SW 1271 (cell line): ENCODE measurements at places on chromosomes 5 and 9.
A peak's percentile ranks its signal among the peaks of the same experiment; 100 is the strongest.

- no peak for DNase-seq
Observed at GRCh38 chr5:63050916-63051315, 472.3 kb downstream of the LRRC70 start.

DNA sequence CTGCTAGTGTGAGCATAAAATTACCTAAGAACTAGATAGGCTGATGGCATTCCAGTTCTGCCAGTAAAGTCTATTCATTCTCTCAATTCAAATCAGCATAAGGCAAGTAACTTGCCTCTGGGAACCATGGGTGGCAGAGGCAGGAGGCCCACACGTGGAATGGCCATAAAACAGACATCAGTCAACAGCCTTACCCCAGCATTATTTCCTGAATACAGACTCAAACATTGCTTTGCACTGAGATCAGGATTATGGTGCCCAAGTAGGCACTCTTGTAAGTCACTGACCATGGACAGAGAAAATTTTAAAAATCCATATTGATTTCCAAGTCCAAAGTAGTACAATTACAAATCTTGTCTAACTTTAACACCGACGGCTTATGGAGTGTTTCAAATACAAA is 157.7 kb downstream of the NR2F1-AS1 start:
- no peak for DNase-seq

DNA sequence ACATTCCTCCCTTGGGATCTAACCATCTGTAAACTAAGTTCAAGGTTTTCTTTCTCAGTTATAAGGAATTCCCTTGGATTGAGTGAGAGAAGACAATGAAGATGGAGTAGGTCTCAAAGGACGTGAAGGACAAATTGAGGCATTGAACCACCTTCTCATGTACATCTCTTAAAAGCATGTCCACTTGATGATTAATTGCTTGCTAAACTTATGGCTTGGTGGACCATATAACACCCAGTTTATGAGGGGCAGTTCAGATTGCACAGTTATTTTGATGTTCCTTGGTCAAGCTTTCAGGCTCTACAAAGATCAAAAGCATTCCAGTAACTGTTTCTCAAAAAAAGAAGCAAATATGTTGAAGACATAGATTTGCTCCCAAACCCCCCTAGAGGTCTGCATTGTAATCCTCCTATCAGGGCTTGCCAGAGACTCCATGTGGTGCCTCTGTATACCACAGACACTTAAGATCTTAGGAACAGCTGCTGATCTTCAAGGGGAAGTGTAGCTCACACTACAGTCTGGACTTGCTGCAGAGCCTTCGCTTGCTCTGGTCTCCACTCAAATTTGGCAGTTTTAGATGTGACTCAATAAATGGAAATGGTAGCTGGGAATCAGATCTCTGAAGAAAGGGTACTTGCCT is 56.9 kb upstream of the ALDH1A1 start:
- no peak for DNase-seq

GRCh38 chr9:115369322-115369957 is 251.5 kb upstream of the TNC start:
- DNase-seq = no peak

DNA sequence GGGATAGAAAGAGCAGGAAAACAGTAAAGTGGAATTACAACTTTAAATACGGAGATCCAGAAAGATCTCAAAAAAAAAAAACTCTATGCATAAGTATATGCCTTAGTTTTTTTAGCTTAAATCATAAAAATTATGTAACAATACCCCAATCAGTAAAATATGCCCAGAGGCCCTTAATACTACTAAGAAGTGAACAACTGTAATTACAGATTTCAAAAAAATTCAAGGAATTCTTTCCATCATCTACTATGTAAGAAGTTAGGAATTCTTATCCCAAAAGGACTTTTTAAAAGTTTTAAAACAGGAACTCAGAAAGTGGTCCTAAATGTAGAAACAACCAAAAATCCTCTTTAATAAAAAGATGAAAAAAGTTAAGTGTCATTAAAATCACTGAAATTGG is 111.3 kb downstream of the SSBP2 start:
- DNase-seq = no peak

GRCh38 chr9:72597181-72597517 is 75.7 kb downstream of the TMC1 start:
- DNase-seq = no peak

- peak; percentile 5 for DNase-seq
Observed at GRCh38 chr5:74127381-74128320, 501.7 kb downstream of the ARHGEF28 start.

DNA sequence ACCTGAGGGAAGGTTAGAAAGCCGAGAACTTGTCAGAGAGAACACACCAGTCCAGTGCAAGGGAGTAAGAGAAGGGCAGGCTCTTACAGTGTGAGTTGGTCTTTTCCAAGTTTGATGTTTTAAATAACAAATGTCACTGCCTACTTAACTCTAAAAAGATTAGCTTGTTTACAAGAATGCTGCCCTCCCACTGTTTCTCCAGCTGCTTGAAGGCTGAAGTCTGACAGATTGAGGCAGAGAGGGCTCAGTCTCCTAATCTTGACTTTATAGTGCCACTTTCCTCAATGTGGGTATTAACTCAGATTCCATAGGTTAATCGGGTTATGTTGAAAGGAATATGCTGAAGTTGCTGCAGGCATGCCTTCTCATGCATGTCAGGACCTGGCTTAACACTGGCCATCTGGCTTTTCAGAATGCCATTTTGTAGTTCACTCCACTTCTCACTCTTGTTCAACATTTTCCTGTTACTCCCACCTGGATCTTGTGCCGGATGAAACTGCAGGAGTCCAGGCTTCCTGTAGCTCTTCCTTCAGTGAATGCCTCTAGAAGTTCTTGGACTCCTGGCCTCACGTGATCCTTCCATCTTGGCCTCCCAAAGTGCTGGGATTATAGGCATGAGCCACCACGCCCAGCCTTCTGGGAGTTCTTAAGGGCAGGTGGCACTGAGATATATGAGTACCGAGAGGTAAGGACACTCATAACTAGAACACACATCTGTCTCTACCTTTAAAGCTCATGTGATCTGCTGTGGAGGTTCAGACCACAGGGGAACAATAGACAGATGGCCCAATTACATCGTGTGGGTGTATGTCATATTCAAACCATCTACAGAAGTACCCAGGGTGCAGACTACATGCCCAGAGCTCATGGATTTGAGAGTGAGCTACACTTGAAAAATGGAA is 249.7 kb downstream of the ARHGAP26 start:
- DNase-seq = no peak

GRCh38 chr5:90224342-90224741 is 185.2 kb downstream of the CETN3 start:
- DNase-seq = no peak

- DNase-seq = no peak
Observed at GRCh38 chr5:130496215-130496614, 592.0 kb downstream of the CHSY3 start.

DNA sequence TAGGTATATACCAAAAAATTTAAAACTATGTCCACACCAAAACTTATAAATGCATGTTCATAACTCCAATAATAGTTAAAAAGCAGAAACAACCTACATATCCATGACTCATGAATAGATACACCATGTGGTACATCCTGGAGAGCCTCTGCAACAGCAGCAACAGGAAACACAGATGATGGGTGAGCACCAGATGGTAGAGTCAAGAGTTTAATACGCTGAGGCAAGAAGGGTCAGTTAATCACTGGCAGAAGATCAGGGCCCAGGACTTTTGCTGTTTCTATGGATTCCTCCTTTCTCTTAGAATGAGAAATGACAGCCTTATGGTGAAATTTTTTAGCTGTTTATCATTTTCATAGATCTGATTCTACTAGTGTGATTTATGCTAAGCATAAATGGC is 351.8 kb upstream of the ADAMTSL1 start:
- DNase-seq = no peak

DNA sequence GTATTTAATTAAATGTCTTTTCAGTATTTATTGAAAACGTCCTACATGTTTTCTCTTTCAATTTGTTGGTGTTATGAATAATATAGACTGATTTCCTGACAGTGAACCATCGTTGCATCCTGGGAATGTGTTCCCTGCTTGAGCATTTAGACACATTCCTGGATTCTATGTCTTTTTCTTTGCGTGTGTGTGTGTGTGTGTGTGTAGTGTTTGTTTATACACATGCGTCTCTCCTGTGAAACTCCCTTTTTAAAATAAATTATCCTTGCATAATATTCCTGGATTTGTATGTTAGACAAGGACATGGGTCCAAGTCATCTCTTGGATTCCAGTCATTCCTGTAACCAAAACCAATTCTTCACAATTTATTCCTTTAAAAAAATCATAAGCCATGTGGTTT is 153.4 kb downstream of the HSPA4 start:
- no peak for DNase-seq

- DNase-seq = no peak
Observed at GRCh38 chr9:22840641-22841040, 394.0 kb downstream of the DMRTA1 start.

DNA sequence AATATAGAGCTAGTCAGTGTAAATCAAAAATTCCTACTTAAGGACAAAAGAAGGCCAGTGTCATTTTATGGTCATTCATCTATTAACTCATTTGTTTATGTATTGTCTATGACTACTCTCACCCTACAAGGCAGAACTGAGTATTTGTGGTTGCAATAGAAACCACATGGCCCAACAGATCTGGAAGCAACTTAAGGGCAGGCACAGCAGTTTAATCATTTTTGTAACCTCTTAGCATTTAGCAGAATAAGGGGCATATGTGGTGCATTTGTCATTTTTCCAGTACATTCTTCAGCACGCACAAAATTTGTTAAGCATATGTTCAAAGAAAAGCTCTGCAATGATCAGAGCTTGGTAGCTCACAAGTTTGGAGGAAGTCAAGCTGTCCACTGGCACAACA is 1.1 kb downstream of the FKBP15 start:
- no peak for DNase-seq

DNA sequence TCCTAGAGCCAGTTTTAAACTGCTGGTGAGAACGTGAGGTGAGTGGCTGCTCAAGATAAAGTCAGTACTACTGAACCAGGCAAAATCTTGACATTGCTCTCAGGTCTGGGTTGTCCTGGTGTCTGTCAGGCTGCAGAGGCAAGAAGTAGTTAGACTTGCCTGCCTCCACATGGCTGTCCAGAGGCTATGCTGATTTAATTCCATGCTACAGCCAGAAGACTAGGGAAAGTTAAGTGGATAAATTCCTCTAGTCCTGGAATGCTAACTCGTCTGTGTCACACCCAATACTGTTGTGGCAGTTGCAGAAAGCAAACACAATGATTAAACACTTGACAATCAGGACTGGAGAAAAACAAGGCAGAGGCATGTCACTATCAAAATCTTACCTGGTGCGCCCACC is 118.9 kb downstream of the ACER2 start:
- DNase-seq = no peak

DNA sequence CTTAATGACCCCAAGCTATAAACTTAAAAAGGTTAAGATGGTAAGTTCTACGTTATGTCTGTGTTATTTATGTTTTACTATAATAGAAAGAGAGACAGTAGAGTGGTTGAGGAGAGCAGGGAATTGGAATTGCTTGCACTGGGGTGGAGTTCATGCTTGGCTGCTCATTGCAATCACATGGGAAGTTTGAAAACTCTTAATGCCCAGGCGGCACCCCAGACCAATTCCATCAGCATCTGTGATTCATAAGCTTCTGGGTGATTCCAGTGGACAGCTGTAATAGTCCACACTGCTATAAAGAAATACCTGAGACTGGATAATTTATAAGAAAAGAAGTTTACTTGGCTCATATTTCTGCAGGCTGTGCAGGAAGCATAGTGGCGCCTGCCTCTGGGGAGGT is 323.9 kb upstream of the MSX2 start:
- DNase-seq = no peak

DNA sequence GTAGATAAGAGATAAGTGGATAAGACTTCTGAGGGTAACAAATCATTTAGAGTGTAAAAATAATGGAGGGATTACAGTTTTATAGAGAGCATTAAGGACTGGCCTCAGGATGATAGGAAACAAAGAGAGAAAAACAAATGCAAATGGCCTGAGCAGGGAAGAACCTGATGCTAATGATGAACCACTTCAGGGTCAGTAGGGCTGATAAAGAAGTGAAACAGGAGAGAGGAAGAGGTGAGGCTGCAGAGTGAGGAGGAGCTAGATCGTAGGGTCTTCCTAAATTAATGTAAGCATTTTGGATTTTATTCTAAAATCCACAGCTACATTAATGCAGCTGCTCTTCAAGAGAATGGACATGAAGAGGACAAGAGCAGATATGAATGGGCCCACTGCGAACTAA is 698.0 kb upstream of the MEF2C start:
- no peak for DNase-seq

GRCh38 chr5:111163000-111163399 is 61.2 kb upstream of the CAMK4 start:
- no peak for DNase-seq

DNA sequence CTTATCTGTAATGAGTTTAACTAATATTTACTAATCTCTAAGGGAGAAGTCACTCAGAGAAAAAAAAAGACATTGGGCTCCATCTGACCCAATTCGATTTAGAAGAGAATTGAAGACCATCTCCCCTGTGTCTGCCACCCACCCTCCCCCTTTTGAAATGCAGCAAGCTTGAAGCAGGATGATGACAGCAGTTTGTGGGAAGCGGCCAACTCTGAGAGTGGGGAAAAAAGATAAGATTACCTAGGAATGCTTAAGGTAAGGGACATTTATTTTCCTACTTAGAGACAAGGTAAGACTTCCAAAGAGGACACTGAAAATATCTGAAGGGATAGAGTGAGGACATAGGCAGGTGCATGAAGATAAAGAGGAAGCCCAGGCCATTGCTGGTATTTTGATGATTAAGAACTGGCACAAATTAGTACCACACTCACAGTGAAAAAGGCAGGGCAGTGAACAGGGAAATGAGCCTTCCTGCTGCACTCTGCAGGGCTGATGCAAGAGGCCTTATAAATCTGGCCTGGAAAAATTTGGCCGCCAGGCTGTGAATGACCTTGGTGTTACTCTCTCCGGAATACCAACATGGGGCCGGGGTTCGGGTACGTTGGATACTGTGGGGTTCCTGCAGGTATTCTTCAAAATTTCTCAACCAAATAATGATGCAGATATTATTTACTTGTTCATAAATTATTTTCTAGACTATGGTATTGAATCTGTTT is 42.3 kb downstream of the HTR1A start:
- DNase-seq = no peak

DNA sequence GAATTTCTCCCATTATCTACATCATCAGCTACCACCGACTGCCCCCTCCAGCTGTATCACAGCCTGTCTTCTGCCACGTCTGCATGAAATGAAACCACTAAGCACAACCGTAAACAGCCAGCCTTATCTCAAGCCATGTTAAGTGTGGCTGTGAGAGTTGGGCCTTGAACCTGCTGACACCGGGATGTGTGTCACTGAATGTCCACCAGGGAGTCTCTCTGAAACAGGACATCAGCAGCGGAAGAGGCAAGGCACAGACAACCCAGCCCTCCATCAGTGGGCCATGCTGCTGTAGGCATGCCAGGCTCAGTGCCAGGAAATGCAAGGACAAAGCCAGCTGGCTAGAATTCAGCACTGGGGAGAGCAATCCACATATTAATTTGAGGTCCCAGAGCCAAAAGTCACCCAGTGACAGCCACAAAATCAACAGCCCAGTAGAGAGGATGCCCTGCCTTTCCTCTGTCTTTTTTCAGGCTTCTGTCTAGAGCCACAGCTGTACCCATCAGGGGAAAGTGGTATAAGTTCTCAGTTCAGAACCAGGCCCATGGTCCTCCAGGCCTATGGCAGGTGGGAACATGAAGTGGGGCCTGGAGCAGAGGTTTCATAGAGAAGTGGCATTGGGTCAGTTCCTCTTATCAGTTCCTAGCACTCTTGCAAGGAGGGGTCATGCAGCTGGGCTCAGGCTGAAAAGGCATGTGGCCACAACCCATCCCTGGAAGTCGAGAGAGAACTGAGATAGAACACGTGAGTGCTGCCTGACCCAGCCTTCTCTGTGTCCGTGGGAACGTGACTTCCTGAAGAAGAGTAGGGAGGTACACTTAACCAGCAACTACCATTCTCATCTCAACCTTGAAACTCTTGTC is 199.4 kb downstream of the ESM1 start:
- DNase-seq = no peak
